Esophagus muscularis mucosa (tissue), 4 donors: ENCODE measurements at places on chromosomes 12 and 14. TPM values are rescaled to one million over a fixed set of nuclear protein-coding genes. Genes with fewer than 3 reads are reported as not detected.

Gene ANKRD33
- not detected for total RNA-seq

Gene MAP1LC3B2
- total RNA-seq, result 0.83 TPM

Gene MYH6
- total RNA-seq, result 0.06 TPM

Gene POTEM
- not detected for total RNA-seq

Gene NPFF
- not detected for total RNA-seq

Gene ACVRL1
- 125 TPM for total RNA-seq

Gene KRT73
- not detected for total RNA-seq

Gene SLCO1B3
- not detected for total RNA-seq

Gene TSPAN9
- 13.7 TPM for total RNA-seq

Gene PZP
- total RNA-seq, result 0.06 TPM

Gene LRTM2
- total RNA-seq, result not detected

Gene RASSF9
- 3.6 TPM for total RNA-seq

Gene TMPRSS12
- not detected for total RNA-seq

Gene PLEKHH1
- total RNA-seq, result 1.7 TPM

Gene CCDC175
- not detected for total RNA-seq

Gene ADGRD1
- total RNA-seq, result 43.0 TPM

Gene GDF3
- total RNA-seq, result 0.26 TPM

Gene CD9
- 349 TPM for total RNA-seq

Gene GPR84
- total RNA-seq, result not detected

Gene MMP19
- 5.5 TPM for total RNA-seq

Gene APPL2
- total RNA-seq, result 30.0 TPM

Gene CD69
- total RNA-seq, result 3.3 TPM

Gene BORCS5
- 16.5 TPM for total RNA-seq

Gene SLC25A29
- 63.0 TPM for total RNA-seq

Gene JAG2
- 11.3 TPM for total RNA-seq

Gene SERPINA1
- 20.2 TPM for total RNA-seq

Gene NGB
- total RNA-seq, result 2.7 TPM

Gene CFAP251
- 0.66 TPM for total RNA-seq

Gene TMEM120B
- total RNA-seq, result 14.1 TPM

Gene SIX1
- 0.50 TPM for total RNA-seq

Gene SLC2A14
- 3.1 TPM for total RNA-seq

Gene GLT8D2
- 10.4 TPM for total RNA-seq

Gene CCDC177
- total RNA-seq, result not detected
